ENCODE measurements at places on chromosomes 11 and 22.
A peak's percentile ranks its signal among the peaks of the same experiment; 100 is the strongest.

- DNase-seq, result peak; percentile 13
Measured at GRCh38 chr22:20316217-20316843, 3.5 kb downstream of the DGCR6L start.

GRCh38 chr11:35131886-35132285 lies 7.1 kb upstream of the CD44 start:
- no peak for DNase-seq

DNA sequence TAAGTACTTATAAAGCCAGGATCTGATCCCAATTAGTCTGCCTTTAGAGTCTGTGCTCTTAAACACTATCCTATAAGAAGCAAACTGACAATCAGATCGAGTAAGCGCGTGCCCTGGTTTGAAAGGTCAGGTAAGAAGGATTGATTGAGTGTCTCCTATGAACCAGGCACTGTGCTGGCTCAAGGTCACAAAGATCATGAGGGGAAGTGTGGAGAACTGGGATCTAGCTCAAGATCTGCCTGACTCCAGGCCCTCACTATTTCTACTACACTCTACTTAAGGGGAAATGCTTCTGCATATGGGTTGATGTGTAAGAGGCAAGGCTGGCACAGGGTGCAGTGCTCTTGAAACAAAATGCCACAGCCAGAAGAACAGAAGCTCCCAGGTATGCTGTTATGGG lies 77.0 kb downstream of the ME3 start:
- no peak for DNase-seq

- DNase-seq, result no peak
Measured at GRCh38 chr22:25039754-25040153, 87.2 kb downstream of the KIAA1671 start.

DNA sequence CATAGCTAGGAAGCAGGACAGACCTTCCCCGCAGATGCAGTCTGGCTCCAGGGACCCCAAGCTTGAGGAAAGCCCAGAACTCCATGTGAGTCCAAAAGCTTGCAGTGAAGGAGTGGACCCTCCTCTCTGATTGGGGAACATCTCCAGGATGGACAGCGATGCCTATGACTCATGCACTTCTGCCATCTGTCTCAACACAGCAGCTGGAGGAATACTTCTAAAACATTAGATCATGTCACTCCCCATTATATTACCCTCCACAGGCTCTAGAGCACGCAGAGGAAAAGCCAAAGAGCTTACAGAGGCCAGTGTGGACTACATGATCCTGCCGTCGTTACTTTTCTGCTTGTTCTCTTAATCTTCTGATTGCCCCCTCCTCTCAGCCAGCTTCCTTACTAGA lies 605.7 kb downstream of the INSC start:
- DNase-seq, result no peak

DNA sequence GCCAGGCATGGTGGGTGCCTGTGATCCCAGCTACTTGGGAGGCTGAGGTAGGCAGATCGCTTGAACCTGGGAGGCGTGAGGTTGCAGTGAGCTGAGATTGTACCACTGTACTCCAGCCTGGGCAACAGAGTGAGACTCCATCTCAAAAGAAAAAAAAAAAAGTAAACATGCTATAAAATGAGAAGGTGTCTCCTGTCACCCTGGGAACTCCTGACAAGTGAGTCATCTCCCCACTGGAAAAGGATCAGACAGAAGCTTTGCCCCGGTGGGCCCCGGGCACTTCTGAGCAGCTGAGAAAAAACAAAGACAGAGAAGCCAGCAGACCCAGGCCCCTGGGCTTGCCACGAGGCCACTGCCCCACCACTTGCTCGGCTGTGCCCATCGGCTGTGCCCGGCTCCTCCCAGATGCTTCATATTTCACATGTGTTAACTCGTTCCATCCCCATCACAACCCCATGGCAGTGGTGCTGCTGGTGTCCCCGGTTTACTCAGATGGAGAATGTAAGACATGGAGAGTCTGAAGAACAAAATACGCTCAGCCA lies 22.3 kb downstream of the TTLL1 start:
- DNase-seq, result no peak

DNA sequence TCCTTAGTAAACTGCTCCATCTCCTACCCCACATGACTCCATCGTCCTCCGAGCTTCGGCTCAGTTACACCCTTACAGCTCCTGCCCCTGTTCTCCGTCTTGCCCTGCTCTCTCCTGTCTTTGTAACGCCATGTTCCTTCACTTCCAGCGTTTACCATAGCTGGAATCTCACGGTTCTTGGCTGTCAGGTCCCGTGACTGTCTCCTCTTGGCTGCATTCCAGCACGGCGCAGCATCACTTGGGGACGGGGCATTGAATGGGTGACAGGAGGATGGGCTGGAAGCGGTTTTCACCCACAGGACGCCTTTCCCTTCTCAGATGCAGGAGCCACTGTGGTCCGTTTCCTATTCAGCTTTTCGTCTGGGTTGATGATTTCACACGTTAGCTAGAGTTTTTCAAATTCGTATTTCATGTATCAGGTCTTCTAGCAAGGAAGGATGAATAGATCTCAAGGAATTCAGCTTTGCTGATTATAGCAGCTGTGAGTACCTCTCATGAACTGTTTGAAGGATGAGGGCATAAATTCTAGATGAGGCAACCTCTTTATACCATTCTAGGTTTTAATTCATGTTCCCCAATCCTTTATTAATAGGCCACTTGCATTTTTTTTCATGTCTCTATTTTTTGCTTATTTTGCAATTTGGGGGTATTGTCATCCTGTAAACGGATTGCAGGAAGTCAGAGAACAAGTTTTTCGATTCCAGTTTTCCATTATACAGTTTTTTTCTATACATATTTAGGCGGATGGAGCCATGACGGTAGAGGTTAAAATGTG lies 29.1 kb downstream of the ZBED4 start:
- DNase-seq, result no peak

DNA sequence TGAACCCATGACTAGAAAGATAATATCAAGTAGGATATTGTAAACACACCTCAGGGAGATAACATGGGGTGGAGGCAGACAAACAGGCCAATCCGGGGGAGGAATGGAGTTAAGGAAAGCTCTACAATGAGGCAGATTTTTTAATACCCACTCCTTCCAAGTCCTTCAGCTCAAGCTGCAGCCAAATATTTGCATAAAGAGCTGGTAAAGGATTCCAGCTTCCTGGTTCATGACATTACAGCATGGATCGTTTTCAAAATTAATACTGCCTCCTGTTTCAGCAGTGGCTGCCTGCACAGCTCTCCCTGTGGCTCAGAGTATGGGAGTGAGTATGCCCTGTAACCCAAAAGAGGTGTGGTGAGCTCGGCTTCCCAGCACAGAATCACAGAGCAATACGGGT lies 5.1 kb downstream of the POU2AF3 start:
- no peak for DNase-seq

- no peak for DNase-seq
Measured at GRCh38 chr11:16226245-16226644, 130.1 kb downstream of the SOX6 start.

DNA sequence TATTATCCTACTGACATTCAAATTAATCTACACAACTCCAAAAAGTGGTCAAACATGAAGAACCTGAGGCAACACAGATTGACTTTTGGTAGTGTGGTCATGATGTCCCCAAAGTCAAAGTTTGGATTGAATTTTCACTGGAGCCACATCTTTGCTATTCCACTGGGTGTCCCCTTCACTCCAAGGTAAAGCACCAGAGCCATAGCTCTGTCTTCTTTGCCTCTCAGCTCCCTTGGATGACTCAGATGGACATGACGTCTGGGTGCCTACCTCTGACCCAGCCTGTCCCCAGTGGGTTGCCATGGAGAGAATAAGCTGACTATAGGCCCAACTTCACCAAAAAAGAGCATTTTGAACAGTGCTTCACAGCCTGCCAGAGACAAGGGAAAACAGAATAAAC lies 57.4 kb upstream of the ARHGAP42 start:
- no peak for DNase-seq

DNA sequence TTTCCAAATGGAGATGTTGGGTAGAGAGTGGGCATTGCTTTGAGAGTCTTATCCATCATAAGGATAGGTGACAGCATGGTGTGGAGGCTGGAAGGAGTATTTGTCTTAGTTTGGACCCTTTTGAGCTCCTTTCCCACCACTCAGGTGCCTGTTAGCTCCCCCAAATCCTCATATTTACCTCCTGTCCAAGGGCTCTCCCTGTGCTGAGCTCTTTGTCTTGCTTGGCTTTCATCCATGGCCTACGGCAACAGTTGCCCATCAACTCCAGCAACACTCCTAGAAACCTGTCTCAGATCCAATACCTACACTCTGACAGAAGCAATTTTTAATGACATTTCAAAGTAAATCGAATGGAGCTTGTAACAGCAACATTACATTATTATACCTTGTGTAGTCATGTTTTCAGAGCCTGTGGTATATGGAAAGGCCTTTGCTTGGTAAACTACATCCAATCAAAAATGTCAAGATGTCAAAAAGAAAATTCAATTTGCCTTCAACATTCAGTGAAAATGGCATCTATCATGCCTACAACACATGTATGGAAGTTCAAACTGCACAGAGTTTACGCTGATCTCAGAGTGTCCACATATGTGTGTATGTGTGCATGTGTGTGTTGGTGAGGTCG lies 49.4 kb upstream of the CCDC90B start:
- no peak for DNase-seq

DNA sequence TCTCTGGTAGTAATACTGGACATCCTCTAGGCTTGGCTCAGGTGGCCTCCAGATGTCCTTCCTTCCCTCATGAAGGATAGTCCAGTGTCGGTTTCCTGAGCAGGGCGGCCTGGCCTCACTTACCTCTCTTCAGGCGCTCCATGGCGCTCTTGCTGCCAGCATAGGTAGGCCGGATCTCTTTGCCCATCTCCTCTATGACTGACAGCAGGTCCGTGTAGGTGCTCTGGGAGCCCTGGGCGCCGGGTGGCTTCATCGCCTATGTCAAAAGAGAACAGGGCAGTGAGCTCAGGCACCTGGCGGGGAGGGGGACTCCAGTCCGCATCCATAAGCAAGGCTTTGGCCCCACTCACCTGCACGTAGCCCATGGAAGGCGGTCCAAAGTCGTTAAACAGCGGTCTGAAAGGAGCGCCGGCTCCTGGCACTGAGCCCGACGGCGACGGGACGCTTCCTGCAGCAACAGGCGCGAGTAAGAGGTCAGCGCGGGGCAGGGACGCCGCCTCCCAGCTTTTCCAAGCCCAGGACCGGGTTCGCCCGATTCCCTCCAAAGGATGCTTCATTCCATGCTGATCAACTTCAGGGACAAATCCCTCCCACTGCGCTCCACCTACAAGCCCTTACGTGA lies 609 bp downstream of the CDK2AP2 start:
- DNase-seq, result peak; percentile 41

- no peak for DNase-seq
Measured at GRCh38 chr22:47163481-47163855, 401.0 kb downstream of the TBC1D22A start.

DNA sequence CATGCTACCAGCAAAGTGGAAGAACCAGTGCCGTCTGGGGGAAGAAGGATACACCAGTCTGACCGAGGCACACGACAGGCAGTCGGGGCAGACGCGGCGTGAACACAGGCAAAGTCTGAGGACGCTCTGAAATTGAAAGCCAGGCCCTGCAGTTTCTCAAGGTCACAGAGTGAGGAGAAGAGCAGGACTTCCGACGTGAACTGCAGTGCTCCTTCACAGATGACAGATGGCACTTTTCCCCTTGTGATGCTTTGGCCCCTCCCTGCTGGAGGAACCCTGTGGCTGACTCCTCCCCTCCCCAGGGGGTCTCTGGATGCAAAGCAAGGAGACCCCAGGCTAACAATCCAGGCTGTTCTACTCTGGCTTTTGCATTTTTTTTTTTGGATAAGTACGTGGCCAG lies 19.6 kb upstream of the JAM3 start:
- peak; percentile 15 for DNase-seq
